ENCODE measurements at places on chromosomes 11 and 22.

GRCh38 chr22:50260801-50261614 lies 475 bp downstream of the MAPK12 start:
- DNase-seq = peak; percentile 81

DNA sequence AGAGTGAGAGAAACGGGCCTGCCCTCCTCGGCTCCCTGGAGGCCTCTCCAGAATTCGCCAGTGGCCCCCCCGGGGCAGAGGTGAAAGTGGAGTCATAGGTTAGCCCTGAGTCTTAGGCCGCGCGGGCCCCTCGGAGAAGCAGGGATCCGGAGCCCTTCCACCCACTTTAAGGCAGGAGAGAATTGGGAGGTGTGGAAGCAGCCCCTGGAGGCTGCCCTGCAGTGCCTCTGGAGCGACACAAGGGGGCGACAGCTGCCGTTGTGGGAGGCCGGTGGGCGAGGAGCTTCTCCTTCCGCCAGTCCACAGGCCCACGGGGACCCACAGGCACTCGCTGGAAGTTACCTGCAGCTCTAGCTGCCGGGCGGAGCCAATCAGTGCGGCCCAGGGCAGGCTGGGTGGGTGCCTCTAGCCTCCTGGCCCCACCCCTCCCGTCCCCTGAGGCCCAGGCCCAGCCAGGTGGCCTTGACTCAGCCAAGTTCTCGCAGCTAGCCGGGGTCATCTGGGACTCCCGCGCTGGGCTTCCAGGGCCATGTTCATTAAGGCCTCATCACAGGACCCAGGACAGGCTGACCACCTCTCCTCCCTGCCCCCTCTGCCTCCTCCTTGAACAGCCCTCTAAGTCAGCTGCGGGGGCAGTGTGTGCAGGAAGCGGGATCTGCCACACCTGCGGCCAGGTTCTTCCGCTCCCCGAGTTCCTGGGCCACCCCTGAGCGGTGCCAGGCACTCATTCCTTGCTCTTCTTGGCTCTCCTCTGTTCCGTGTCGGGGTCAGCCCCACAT lies 5.0 kb downstream of the DGKZ start:
- peak; percentile 27 for DNase-seq

DNA sequence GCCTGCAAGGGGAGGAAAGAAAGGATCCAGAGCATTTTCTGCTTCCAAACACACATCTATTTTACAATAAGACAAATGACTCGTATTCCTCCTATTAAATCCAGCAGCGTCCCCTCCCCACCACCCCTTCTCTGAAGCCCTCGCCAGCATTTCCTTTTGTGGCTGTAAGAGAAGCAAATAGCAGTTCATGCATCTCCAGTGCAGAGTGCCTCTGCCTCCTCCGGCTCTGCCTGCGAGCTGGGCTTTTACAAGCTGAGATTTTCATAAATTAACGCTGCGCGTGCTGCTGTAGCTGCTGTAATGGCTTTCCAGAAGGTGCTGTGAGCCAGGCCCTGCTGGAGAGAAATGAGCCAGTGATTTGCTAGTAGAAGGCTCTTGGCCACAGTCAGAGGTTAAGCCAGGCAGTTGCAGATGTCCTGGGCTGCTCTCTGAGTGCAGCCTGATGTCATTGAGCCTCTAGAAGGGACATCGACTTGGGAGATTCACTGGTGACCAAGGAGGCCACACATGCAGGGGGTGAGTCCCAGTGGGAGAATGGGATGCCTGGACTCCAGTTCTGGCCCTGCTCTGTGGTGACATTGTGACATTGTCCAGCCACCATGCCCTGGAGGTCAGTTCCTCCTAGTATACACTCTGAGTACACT lies 134.5 kb upstream of the NAV2 start:
- no peak for DNase-seq

DNA sequence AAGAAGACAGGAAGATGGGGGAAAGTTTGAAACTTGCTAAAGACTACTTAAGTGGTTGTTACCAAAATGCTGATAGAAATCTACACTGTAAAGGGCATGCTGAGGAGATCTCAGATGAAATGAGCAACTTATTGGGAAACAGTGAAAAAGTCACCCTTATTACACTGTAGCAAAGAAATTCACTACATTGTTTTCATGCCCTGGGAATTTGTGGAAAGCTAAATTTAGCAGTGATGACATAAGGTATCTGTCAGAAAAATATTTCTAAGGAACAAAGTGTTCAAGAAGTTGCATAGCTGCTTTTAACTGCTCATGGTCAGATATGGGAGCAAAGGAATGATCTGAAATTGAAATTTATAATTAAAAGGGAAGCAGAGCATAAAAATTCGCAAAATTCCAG lies 702.4 kb upstream of the LRRC4C start:
- DNase-seq = no peak

DNA sequence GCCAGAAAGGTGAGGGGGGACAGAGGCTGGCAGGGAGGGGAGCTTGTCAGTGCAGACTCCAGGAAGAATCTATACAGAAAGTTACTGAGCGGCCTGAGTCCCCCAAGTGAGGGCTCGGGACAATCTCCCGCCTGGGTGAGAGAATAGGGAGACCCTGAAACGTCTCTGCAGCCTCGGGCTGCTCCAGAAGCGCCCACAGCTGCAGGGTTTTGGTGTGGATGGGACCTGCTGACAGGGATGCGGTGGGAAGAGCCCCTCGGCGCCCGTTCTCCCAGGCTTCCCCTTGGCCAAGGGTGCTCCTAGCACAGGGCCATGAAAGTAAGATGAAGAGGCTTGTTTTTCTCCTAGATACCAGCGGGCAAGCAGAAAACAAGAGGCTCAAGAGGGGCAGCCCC lies 743 bp upstream of the RCE1 start:
- DNase-seq = peak; percentile 65

GRCh38 chr11:7518811-7519562 lies 5.2 kb downstream of the PPFIBP2 start:
- no peak for DNase-seq

- no peak for DNase-seq
These were observed 23.7 kb upstream of the ARFGAP3 start for GRCh38 chr22:42880815-42881214.

DNA sequence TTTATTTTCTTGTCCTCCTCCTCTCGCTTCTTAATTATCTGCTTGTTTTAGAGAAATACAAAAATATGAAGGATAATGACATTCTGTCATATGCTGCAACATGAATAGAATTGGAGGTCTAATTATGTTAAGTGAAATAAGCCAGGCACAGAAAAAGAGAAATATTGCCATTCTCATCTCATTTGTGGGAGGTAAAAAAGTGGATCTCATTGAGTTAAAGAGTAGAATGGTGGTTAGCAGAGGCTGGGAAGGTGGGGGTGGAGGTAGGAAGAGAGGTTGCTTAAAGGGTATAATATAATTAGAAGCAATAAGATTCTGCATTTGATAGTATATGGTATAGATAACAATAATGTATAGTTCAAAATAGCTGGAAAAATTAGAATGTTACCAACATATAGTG lies 231.3 kb downstream of the JRKL start:
- no peak for DNase-seq

DNA sequence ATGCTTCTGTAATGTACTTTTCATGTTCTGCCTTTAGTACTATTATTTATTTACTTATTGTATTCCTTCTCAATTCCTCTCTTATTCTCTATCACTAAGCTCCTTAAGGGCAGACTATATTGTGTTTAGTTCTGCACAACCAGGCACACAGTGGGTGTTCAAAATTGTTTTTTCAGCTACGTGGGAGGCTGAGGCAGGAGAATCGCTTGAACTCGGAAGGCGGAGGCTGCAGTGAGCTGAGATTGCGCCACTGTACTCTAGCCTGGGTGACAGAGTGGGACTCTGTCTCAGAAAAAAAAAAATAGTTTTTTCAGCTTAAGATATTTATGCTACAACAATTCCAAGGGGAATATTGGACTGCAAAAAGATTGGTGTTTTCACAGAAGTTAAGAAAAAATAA lies 17.4 kb upstream of the DDX17 start:
- DNase-seq = no peak

GRCh38 chr11:121577106-121577848 lies 124.5 kb upstream of the SORL1-AS1 start:
- no peak for DNase-seq

DNA sequence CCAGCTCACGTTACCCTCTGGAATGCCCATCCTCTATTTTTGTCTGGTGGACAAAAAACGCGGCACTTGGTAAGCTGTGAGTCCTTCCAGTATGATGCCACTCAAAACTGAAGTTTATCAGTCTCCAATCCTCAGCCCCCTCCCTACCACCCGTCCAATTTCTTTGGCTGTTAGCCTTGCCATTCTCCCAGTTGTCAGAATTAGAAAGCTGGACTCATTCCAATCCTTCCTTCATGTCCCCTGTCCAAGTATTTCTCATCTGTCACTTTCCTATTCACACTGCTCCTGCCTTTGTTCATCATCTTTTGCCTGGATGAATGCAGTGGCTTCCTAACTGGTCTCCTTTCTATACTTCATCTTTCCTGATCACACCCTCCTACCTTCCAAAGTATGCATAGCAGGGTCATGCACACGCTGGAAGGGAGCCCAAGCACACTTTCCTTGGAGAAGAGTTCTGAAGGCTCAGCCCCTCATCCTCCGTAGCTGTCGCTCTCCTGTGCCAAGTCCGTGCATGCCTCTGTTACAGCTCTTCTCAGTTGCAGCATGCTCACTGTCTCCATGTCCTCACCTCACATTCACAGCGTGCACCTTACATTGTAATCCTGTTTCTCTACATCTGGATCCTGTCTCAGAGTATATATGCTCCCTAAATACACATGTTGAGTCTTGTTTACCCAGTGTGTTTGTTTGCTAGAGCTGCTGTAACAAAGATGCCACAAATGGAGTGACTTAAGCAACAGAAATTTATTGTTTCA lies 19.4 kb downstream of the APLP2 start:
- DNase-seq = no peak

- no peak for DNase-seq
These were observed 33.4 kb downstream of the SERPIND1 start for GRCh38 chr22:20807315-20807752.

DNA sequence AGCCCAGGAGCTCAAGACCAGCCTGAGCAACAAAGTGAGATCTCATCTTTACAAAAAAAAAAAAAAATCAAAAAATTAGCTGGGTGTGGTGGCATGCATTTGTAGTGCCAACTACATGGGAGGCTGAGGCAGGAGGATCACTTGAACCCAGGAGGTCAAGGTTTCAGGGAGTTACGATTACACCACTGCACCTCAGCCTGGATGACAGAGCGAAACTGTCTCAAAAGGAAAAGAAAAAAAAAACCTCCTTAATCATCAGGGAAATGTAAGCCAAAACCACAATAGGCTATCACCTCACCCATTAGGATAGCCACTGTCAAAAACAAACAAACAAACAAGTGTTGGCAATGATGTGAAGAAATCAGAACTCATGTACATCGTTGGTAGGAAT lies 13.4 kb downstream of the DGCR2 start:
- no peak for DNase-seq

- DNase-seq = no peak
These were observed 27.5 kb downstream of the MOV10L1 start for GRCh38 chr22:50117168-50117762.

- DNase-seq = no peak
These were observed 87.5 kb upstream of the MTNR1B start for GRCh38 chr11:92881940-92882450.

GRCh38 chr11:12354750-12355545 lies 22.4 kb upstream of the PARVA start:
- no peak for DNase-seq

- DNase-seq = no peak
These were observed 8.1 kb upstream of the ANKRD13D start for GRCh38 chr11:67280788-67281551.

DNA sequence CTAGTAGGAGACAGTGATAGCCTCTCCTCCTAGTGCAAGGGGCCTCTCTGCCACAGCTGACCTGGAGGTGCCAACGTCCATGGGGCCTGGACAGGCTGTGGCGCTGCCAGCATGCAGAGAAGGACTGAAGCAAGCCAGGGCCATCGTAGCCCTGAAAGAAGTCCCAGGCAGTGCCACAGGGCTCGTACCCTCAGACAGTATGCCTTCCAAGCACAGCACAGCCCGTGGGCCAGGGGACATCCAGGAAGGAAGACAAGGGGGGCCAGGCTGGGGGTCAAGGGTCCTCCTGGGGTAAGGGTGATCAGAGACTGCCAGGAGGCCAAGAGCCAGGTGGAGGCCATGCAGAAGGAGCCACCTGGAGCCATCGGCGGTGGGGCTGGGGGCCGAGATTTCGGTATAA lies 20.4 kb upstream of the MOB2 start:
- DNase-seq = no peak

DNA sequence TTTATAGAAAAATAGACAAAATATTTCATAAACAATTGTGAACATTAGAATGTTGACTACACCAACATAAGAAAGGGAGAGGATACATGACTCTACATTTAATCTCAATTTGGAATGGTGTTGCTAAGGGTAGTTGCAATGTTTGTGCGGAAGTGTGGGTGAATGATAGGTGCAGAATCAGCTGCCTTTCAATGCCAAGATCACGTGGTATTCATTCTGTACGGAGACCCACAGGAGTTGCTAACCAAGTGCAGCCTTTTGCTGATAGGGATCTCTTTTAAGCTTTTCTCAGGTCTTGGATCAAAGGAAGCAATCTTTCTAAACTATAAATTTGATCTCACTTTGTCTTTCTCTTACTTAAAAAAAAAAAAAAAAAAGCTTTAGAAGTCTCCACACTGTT lies 29.8 kb upstream of the CTSC start:
- DNase-seq = no peak

GRCh38 chr11:130124096-130124495 lies 35.5 kb upstream of the ST14 start:
- peak; percentile 38 for DNase-seq

DNA sequence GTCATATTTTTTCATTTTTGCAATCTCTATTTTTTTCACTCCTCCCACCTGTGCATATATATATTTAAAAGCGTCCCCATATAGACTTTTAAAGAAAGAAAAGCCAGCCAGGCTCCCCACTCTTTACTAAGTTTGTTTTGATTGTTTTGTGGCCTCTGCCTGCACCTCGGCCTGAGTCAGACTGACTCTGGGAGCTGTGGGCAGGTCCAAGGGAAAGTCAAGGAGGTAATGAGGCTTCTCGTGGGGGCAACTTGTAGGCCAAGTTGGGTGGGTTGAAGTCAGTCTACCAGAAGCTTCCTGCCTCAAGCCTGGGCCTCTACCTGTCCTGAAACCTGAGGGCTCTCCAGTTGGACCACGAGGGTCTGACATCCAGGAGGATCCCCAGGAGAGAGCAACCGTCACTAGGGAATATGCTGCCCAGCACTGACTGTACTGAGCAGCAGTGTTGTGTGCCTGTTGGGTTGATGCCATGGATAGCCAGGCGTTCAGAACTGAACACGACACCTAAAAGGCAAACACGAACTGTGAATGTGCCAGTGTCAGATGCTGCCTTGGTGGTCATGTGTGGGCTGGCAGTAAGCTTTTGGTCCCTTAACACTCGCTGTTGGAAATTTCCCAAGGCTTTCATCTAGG lies 58.8 kb downstream of the BMAL1 start:
- DNase-seq = no peak

GRCh38 chr22:42170946-42171345 lies 40.3 kb upstream of the CYP2D6 start:
- no peak for DNase-seq
